Activated CD4-positive, alpha-beta T cell treated with anti-CD3 and anti-CD28 coated beads, Interleukin-2, amount 10 ng/mL, durations not matched to agents 7 days and 5 days (primary cell): ENCODE measurements at places on chromosomes 13 and 19. TPM values are rescaled to one million over a fixed set of nuclear protein-coding genes. Genes with fewer than 3 reads are reported as not detected.

DNA sequence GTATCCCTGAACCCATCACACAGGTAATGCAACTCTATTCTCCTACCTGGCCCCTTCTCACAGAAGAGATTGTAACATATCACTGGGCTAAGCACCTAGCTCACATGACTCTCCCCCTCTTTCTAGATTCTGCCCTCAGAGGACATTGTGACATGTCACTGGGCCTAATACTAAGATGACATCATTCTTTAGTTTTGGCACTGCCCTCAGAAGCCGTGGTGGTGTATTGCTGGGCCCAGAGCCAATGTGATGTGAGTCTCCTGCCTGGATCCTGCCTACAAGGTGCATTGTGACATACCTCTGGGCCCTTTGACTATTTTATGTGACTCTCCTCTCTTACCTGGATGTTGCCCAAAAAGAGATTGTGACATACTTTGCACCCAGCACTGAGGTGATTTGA is 21.4 kb upstream of the ZNF730 start:
- peaks cover 11% of the 10 kb centered on the region for H3K36me3 ChIP-seq
- no peaks in the 10 kb centered on the region for H3K27me3 ChIP-seq
- H3K4me1 ChIP-seq, result no peaks in the 10 kb centered on the region
- no peak for DNase-seq

Gene POP4
- total RNA-seq, result 96.0 TPM

GRCh38 chr19:30679789-30680188 is 307.6 kb downstream of the ZNF536 start:
- DNase-seq, result no peak
- no peaks in the 10 kb centered on the region for H3K36me3 ChIP-seq
- H3K27me3 ChIP-seq, result peaks cover 5% of the 10 kb centered on the region
- H3K27ac ChIP-seq, result no peak overlapping the region
- no peak overlapping the region for H3K4me3 ChIP-seq

Gene TMEM238
- total RNA-seq, result 20.6 TPM

Gene MEIOSIN
- total RNA-seq, result not detected
